HFF-Myc (cell line): ENCODE measurements at places on chromosomes 5 and 9.

DNA sequence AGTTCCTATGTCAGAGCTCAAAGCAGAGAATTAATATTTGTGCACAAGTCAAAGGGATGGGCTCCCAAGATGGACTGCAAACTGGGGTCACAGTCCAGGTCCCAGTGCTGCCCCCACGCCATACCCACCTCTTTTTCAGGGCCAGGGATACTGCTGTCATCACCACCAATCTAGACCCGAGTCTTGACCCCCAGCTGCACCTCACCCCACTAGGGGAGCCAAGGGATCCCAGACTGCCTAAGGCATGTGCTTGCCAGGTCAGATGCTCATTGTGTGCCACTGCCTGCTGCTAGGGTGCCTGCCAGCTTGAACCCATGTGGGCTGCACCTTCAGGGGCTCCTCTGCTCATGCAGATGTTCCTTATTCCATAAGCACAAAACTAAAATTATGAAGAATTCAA lies 215.6 kb upstream of the NREP start:
- no peak for DNase-seq

DNA sequence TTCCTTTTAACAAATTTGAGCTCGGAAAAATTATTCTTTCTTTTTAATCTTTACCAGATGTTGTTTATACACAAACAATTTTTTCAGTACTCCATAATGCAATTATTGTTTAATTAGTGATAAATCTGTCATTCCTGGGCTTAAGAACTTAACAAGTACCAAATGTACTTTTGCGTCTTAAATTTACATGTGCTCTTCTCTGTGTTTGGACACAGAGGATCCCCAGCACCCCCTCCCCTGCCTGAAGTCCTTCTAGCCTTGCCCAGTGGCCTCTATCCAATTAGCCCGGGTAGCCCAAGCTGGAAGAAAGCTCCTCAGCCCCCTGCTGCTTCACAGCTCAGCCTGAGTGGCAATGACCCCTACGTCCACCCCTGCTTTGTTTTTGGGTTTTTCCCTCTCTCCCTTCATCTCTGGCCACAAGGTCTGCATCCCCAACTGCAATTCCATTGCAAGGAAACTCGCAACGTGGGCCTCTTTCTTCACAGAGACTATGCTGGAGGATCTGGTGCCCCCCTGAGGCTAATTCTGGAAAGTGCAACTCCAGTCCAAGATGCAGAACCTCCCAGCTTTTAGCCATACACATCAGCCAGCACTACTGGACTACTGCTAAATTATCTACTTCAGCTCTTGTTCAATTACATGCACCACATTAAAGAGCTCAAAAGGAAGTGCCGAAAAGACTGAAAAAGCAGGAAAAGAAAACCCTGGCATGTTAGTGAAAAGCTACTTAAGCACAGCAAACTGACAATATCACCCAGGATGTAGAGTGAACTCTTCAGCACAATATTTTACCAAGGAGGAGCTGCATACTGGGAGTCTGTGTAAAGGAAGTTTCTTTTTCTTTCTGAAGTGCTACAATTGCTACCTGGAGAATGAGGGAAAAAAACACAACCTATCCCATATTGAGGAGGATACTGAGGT lies 186.2 kb downstream of the FANCC start:
- DNase-seq, result peak; percentile 50

DNA sequence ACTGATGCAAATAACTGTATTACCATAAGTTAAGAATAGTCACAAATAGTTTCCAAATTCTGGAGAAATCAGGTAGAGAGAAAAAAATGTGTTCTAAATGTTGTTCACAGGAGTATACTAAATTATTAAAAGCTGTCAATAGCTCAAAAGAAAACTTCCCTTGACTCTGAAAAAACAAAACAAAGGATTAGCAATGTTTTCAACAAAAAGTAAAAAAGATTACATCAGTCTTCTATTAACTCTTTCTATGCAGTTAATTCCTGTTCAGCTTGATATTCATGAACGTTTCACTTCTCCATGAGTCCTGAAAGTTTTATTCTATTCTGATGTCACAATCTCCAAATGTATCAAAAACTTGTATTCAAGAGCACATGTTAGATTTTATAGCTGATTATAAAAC lies 9.5 kb upstream of the CLTB start:
- DNase-seq, result no peak

DNA sequence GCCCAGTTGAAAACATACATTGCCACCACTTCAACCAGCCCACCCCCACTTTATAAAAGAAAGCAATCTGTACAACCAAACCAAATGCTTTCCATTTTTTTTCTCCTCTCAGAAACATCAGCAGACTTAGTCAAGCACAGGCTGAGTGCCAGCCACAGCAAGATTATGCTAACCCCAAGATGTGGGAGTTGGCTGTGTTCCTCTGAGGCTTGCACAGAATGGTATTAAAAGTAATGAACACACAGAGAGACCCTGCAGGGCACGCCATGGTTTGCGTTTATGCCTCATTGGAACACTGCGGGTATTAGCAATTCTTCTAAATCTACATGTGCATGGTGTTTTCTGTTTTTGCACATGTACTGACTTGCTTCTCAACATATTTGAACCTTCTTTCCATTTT lies 419.9 kb upstream of the GRAMD2B start:
- DNase-seq, result peak; percentile 31

GRCh38 chr5:64827703-64828102 lies 59.0 kb downstream of the CWC27 start:
- DNase-seq, result no peak
